ENCODE measurements at places on chromosomes 3 and 15.

DNA sequence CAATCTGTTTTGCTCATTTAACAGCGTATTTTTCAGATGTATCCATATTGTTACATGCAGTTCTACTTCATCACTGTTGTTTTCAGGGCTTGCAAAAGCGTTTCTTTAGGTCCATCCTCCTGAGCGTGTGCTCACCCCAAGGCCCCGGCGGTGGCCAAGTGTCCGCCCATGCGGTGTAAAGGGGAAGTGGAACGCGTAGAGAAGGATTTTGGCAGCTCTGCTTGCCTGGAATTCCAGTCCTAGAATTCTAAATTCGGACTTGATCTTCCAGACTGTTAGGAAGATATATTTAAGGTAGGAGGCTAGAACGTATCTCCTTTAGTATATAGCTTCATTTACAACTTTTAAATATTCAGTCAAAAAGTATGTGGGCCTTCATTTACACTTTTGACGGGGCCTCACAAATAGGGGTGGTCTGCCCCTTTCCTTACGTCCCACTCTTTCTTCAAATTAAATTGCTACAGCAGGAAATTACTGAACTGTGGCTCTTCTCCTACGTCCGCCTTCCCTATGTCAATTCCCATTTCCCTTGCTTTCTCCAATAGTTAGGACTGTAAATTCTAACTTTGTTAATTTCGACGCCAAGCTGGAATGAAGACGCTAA is 609 bp upstream of the TBC1D23 start:
- DNase-seq: no peak

- DNase-seq: no peak
Measured at GRCh38 chr15:101615986-101616848, 36.0 kb downstream of the TM2D3 start.

GRCh38 chr3:675846-676245 is 417.0 kb upstream of the CNTN6 start:
- no peak for DNase-seq

DNA sequence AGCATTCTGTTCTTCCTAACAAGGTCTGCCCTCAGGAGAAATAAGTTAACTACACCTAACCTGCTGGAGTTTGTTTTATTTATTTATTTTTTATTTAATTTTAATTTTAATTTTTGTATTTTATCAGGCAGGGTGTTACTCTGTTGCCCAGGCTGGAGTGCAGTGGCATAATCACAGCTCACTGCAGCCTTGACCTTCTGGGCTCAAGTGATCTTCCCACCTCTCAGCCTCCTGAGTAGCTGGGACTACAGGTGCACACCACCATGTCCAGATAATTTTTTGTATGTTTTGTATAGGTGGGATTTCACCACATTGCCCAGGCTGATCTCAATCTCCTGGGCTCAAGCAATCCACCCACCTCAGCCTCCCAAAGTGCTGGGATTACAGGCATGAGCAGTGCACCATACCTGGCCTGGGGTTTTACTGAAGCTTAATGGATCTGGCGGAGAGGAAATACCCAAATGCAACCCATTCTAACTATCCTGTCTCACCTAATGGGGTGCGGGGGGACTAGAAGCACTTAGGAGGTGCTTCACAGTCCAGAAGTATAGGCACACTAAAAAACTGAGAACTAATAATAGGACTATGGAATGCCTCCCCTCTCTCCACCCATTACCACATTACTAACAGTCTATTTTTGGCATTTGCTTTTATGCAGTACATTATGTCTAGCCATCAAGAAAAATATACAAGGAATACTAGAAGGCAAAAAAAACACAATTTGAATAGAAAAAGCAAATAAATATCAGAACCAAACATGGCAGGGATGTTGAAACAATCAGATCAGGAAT is 61.4 kb downstream of the TTBK2 start:
- no peak for DNase-seq

- DNase-seq: no peak
Measured at GRCh38 chr3:11560746-11561145, 83.0 kb downstream of the VGLL4 start.

DNA sequence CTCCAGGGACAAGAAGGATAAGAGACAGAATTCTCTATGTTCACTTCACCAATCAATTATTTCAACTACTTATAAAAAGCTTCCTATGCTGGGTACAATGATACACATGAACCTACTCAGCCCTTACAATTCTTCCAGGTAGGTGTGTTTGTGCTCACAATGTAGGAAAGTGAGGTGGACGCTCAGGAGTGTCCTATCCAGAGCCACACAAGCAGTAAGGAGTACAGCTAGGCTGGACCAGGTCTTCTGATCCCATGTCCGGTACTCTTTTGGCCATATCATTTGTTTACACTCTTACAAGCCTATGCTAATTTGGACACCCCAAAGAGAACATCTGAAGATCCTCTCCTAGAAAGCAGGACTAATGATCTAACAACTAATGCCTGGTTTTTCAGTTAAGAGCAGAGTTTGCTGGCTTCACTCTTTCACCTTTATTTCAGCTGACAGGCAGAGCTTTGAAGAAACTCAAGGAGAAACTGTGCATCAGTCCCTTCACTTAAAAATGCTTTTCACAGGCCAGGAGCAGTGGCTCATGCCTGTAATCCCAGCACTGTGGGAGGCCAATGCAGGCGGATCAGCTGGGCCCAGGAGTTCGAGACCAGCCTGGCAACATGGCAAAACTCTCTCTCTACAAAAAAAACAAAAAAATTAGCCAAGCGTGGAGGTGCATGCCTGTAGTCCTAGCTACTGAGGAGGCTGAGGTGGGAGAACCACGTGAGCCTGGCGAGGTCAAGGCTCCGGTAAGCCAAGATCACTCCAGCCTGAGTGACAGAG is 27.5 kb downstream of the IGF2BP2 start:
- no peak for DNase-seq

DNA sequence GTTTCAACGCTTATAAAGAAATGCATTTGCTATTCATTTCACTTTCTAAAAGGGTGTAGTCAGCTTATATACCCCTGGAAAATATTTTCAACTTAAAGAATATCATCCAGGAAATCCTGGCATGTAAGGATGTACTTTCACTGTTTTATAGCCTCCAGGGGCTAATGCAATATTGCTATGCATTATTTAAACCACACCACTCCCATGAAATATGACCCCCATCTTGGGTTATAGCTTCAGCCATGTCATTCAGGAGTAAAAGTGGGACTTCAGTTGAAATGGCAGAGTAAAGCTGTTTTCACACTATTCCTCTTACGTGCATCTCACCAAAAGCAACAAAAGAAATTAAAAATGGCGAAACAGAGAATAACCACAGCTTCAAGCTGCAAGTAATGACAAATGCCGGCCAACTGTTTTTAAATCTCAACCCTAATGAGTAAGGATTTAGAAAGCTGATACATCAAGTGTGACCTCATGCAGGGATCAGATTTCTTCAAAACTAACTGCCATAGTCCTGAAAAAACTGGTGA is 84.5 kb downstream of the COL6A6 start:
- DNase-seq: no peak

- no peak for DNase-seq
Measured at GRCh38 chr15:51580385-51580784, 42.2 kb downstream of the DMXL2 start.

DNA sequence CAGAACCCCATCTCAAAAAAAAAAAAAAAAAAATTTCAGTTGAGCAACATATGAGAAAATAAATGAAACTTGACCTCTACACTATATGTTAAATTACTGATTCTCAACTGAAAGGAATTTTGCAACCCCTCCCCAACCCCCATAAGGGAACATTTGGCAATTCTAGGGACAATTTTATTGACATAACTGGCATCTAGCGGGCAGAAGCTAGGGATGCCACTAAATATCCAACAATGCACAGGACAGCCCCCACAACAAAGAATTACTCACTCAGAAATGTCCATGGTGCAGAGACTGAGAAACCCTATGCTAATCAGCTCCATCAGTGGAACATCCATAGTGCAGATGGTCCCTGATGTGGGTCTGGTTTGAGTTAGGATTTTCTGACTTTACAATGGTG is 58.2 kb upstream of the OXTR start:
- DNase-seq: no peak

DNA sequence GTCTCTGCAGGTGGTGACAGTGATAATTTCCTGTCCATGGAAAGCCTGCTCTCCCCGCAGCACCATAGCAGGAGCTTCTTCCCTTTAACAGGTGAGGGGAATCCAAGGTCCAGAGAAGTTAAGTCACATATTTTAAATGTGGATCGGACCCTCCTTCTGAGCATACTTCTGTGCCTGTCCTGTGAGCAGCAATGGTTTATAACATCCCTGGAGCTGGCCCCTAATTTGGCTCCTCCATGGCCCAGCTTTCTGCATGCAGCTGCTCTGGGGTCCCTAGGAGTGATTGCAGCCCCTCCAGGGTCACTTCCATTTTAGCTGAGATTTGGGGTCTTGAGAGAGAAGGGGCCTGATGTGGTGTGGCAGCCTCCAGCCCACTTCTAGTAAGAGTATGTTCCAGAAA is 127.8 kb downstream of the EEFSEC start:
- no peak for DNase-seq

- DNase-seq: no peak
Measured at GRCh38 chr3:103227651-103228050, 792.8 kb downstream of the ZPLD1 start.

- DNase-seq: no peak
Measured at GRCh38 chr3:160022068-160022467, 33.4 kb downstream of the IL12A start.

DNA sequence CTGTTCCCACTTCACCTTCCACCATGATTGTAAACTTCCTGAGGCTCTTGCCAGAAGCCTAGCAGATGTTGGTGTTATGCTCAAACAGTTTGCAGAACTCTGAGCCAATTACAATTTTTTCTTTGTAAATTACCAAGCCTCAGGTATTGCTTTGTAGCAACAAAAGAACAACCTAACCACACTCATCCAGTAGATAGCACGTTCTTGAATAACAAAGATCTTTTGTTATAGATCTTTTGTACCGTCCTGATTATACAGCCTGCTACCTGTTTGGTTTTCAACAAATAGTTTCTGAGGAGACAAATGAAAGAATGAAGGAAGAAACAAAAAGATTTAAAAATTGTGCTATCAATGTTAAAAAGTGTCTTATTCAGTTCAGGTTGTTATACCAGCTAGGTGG is 474.7 kb upstream of the ALCAM start:
- DNase-seq: no peak

- DNase-seq: no peak
Measured at GRCh38 chr3:13088028-13089006, 15.1 kb upstream of the IQSEC1 start.

- DNase-seq: no peak
Measured at GRCh38 chr3:37181756-37182155, 7.4 kb upstream of the LRRFIP2 start.

- no peak for DNase-seq
Measured at GRCh38 chr3:115021061-115021460, 126.0 kb downstream of the ZBTB20 start.

- DNase-seq: no peak
Measured at GRCh38 chr15:82018201-82018600, 27.6 kb downstream of the MEX3B start.

Data from activated T-cell treated with anti-CD3 and anti-CD28 coated beads, Interleukin-2, amount 50 U/mL, for 48 hours (primary cell).